ENCODE measurements at places on chromosomes 5 and 9. TPM values are rescaled to one million over a fixed set of nuclear protein-coding genes. Genes with fewer than 3 reads are reported as not detected.

GRCh38 chr5:34491251-34491620 lies 164.9 kb upstream of the RAI14 start:
- no peak for DNase-seq

The RIOK2 gene
- 16.6 TPM for polyA plus RNA-seq

GRCh38 chr5:180166176-180166575 lies 42.8 kb downstream of the RASGEF1C start:
- no peak for DNase-seq

GRCh38 chr5:25255128-25255527 lies 610.4 kb upstream of the CDH10 start:
- no peak for DNase-seq

DNA sequence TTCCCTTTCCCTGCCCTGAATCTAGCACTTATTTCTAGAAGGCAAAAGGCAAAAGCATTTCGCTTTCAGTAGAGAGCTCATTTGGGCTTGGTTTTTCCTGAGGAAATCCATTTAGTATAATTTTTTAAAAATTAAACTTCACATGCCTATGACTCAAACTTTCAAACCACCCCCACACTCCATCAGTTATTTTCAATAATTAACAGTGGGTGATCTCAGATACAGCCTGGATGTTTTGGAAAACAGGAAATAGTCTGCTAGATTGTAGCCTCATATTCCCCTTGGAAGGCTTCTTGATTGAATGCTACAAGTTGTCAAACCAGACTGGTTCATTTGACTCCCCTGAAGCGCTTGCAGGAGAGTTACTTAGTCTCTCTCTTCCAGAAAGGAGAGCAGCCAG lies 40.6 kb downstream of the SEMA5A start:
- no peak for DNase-seq

The SLCO6A1 gene
- polyA plus RNA-seq: not detected

- DNase-seq: no peak
These were observed 711.7 kb upstream of the EDIL3 start for GRCh38 chr5:85096421-85096820.

The SURF6 gene
- 9.6 TPM for polyA plus RNA-seq

DNA sequence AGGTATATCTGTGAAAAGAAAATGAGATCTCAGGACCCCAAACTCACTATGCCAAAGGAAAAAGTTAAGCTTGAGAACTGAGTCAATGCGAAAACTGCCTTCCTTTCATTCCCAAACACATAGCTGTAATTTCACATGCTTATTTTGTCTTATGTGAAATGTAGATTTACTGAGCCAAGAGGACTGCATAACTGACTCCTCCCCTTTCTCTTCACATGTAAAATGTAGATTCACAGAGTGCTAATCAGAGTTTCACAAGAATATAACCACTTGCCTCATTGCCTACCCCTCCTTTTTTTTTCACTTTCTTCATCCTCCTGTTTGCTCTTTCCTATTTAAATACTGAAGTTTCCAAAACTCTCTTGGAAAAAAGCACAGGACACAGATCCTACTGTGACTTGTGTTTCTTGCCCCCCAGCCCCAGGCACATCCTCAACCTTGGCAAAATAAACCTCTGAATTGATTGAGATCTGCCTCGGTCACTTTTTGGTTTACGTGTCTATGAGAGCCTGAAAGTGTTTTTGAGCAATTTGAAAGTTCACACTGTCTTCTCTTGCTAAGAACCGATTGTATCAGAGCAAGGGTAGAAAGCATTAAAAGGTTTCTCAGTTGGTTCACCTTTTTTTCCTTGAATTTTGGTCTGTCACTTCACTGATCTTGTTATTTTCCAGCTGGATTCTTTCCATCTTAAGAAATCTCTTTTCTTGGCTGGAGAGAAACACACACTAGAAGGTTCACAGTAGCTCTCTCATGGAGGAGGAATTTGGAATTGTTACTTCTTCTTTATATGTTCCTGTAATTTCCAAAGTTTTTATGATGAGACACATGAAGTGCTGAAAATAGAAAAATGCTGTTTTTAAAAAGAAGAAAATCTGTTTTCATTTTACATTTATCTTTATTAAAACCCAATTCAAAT lies 44.8 kb upstream of the SNAPC3 start:
- DNase-seq: no peak

DNA sequence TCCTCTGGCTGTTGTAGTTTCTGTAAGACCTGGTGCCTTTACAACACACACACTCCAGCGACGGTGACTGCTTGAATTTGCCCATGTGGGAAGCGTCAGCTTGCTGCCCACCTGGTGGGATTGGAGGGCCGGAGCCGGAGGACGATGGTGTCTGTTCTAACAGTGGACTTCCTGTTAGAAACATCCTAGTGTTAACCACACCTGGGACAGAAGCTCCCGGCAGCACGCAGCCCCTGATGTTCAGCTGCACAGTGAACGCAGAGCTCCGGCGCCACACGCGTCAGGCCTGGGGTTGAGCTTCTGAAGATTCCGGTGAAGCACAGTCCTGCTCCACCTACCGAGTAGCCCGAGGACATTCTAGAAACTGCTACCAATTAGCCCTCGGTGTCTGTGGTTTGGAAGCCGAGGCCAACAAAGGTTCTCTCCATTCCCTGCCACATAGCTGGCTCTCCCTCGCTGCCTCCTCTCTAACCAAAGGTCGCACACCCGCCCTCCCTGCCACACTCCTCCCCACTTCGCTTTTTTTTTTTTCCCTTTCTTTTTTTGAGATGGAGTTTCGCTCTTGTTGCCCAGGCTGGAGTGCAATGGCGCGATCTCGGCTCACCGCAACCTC lies 14.4 kb downstream of the PMPCA start:
- DNase-seq: no peak

GRCh38 chr9:132077881-132078698 lies 1.6 kb downstream of the MED27 start:
- no peak for DNase-seq

The HTR4 gene
- polyA plus RNA-seq: not detected

The NFIL3 gene
- polyA plus RNA-seq: 0.91 TPM

DNA sequence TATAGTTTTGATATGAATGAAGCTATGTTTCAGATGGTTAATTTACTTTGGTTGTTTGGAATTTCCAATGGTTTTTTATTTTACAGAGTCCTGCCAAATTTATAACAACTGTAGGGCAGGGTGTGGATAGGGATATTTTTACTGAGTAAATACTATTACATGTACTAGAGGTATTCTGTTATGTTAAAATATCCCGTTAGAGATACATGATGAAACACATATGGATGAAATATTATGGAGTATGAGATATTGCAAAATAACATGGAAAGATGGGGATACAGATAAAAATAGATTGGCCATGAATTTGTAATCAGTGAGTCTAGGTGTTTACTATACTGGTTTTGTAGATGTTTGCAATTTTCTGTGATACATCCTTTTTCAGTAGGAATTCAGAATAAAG lies 76.7 kb downstream of the RAB24 start:
- DNase-seq: no peak

DNA sequence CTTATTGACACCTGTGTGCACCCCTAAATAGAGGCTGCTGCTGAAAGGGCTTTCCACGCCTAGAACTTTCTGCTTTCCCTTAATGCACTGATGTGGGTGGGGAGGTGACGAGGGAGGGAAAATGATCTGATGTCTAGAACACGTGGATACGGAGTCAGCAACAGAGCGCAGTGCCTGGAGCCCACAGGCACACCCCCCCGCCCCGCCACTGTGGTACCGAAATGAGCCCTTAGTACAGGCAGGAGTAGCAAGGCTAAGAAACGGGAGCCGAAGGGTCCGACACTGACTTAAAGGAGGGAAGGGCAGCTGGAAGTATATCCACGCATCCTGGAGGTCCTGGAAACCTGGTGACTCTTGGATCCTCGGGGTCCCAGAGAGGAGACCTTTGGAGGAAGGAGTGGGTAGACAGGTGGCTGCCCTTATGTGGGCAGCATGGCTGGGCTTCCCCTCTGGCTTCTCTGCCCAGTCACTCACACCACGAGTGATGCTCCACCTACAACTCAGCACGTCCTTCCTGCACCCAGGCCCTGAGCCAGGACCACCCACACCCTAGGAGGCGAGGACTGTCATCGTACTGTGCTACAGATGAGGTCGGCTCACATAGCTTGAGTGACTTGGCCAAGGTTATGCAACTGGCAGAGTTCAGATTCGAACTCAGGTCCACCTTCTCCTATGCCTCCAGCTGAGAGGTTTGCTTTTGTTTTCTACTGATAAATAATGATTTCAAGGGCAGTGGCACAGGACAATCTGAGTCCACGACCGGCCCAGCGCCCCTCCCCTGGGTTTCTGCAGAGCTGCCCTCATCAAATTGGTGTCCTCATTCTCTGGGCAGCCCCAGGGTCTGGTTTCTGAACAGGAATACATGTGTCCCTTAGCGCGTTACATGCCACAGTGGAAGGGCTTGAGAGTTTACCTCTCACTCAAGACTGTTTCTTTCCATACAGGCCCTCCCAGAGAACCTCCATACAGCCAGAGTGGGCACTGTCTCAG lies 4.7 kb upstream of the VAV2 start:
- no peak for DNase-seq

- DNase-seq: no peak
These were observed 60.3 kb downstream of the FOXD1 start for GRCh38 chr5:73388306-73388684.

The DMRT2 gene
- polyA plus RNA-seq: not detected

The SRA1 gene
- 27.9 TPM for polyA plus RNA-seq

The LHFPL2 gene
- 8.1 TPM for polyA plus RNA-seq

The CNTFR gene
- polyA plus RNA-seq: not detected

The SH3GL2 gene
- not detected for polyA plus RNA-seq

- no peak for DNase-seq
These were observed 60.5 kb downstream of the SIL1 start for GRCh38 chr5:139137697-139138096.

GRCh38 chr9:8179381-8180053 lies 379.9 kb upstream of the DMAC1 start:
- no peak for DNase-seq

The ADGRV1 gene
- polyA plus RNA-seq: not detected

- no peak for DNase-seq
These were observed 22.3 kb upstream of the LMNB1 start for GRCh38 chr5:126754609-126755008.

DNA sequence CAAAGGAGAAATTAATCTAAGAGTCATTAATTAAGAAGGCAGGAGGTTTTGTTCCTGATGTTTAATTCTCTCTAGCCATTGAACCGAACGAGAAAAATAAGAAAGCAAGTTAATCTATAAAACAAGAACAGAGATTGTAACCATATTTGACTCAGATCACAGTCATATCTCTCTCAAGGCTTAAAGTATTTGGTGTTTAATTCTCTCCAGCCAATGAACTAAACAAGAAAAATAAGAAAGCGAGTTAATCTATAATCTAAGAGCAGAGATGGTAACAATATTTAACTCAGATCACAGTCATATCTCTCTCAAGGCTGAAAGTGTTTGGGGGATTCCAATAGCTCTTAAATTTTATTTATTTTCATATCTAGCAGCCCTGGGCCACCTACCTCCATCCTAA lies 74.4 kb upstream of the SHISAL2B start:
- no peak for DNase-seq

DNA sequence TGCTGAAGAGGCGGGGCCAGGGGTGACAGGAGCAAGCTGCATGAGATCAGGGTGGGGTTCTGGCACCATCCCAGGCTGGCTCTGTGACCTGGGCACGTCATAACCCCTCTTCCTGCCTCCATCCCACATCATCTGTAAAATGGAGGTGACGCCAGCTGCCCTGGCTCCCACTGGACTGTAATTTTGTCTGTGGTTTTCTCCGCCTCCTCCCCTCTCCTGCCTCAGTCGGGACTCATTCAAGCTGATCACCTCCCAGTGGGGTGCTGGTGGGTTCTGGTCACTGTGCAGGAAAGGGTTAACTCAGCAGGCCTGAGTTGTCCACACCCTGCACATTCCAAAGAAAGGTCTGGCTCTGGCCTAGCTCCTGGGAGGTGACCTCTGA lies 128.2 kb downstream of the RXRA start:
- DNase-seq: no peak

GRCh38 chr5:481347-481746 lies 38.4 kb downstream of the EXOC3 start:
- no peak for DNase-seq

- DNase-seq: no peak
These were observed 1495.8 kb downstream of the EFNA5 start for GRCh38 chr5:106174903-106175302.

DNA sequence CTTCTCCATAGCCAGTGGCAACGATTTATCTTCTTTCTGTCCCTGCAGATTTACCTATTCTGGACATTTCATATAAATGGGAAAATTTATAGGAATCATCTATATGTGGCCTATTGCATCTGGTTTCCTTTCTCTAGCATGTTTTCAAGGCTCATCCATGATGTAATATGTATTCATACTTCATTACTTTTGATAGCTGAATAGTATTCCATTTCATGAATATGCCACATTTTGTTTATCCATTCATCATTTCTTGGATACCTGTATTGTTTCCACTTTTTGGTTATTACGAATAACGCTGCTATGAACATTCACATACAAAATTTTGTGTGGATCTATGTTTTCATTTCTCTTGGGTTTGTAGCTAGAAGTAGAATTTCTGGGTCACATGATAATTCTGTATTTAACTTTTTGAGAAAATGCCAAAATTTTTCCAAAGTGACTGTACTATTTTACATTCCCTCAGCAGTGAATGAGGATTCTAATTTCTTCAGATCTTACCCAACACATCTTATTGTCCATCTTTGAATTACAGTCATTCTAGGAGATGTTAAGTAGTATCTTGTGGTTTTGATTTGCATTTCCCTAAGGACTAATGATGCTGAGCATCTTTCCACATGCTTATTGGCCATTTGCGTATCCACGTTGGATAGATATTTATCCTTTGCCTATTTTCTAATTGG lies 3.6 kb downstream of the IARS1 start:
- no peak for DNase-seq

DNA sequence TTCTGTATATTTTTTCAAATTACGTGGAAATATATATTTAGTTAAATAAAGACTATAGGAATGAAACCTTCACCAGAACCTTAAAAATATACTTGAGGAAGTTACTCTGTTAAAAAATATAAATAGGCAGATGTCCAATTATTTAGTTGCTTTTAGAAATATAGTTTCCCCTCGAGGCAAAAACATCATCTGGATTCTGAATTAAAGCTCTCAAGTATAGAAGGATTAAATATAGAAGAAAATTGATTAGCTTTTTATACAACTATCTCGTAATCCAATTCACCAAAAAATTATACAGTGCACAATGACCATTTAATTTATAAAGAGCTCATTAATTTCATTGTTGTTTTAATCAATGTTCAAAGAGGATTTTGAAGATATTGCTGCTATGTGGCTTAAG lies 601.4 kb downstream of the GABRG2 start:
- DNase-seq: no peak

DNA sequence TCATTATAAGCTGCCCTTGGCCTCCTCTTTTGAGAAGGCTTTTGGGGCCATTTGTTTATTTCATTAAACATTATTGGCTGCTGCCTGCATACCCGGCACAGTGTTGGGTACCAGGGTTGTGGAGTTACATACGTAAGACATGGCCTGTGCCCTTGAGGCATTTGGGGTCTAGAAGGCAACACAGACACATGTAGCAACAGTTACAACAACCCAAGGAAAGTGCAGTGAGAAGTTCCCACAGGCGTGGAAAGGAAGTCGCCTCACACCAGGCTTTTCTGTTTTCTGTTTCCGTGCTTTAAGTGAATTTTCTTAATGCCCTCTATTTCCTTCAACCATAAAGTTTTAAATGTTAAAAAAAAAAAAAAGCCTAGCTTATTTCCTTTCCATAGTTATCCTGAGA lies 47.4 kb downstream of the GALNT10 start:
- DNase-seq: no peak

GRCh38 chr9:5292141-5292540 lies 12.4 kb downstream of the RLN2 start:
- DNase-seq: no peak

The PRRC1 gene
- 25.5 TPM for polyA plus RNA-seq
